Kidney epithelial cell (primary cell): ENCODE measurements at places on chromosomes 5 and 9. TPM values are rescaled to one million over a fixed set of nuclear protein-coding genes. Genes with fewer than 3 reads are reported as not detected.

The ABITRAM gene
- 10.6 and 12.0 TPM in 2 replicates for total RNA-seq

The CORO2A gene
- 7.8 and 9.5 TPM in 2 replicates for total RNA-seq

The MYOZ3 gene
- 1.5 and 4.6 TPM in 2 replicates for total RNA-seq

The TMC1 gene
- not detected in 2 replicates for total RNA-seq

The PCA3 gene
- not detected in 2 replicates for total RNA-seq

The FOXD4L5 gene
- 0.04 and 0.27 TPM in 2 replicates for total RNA-seq

The CAMK2A gene
- not detected in 2 replicates for total RNA-seq

The FAM221B gene
- not detected in 2 replicates for total RNA-seq

The HK3 gene
- total RNA-seq: 0.04 TPM in 1 of 2 replicates, not detected in the other

The PCDHA1 gene
- total RNA-seq: not detected in 2 replicates
